ENCODE measurements at places on chromosomes 4 and X.

GRCh38 chrX:140762061-140762460 lies 52.5 kb downstream of the LINC00632 start:
- DNase-seq, result peak; percentile 60

DNA sequence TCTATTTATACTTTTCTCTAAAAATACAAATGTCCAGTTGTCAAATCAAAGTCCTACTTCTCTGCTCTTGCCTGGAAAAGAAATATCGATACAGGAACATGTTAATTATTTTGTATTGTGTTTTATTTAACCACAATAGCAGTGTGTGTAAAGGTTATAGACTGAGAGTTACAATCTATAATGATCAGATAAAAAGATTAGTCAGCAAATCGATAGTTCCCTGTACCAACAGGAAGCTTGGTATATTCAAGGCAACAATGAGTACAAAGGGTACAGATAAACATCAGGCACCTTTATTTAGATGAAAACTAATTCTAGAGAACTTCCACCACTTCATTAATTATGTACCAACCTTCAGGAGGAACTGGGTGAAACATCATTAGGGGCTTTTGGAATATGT lies 469.5 kb downstream of the GBA3 start:
- DNase-seq, result no peak

DNA sequence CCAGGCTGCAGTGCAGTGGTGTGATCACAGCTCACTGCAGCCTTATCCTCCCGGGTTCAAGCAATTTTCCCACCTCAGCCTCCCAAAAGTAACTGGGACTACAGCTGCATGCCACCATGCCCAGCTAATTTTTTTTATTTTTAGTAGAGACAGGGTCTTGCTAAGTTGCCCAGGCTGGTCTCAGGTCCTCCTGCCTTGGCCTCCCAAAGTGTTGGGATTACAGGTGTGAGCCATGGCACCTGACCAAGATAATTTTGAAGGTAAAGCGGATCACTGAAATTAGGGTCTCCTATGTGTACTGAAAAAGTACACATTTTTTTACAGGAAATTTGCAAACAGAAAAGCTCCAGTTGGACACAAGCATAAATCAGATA lies 4.8 kb downstream of the SAT1 start:
- DNase-seq, result no peak

DNA sequence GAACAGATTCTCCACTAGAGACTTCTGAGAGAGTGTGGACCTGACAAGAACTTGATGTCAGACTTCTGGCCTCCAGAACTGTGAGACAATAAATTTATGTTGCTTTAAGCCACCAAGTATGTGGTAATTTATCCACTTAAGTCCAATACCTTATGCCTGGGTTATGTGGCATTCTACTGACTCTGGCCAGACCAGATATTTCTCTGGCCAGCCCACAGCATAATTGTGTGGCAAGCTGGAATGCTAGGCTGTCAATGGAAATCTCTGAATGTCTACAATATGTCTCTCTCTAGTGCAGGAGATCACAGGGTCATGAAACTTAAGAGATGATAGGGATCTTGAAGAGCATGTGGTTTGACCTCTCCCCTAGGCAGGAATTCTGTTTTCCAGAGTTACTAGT lies 251.0 kb downstream of the ZNF674 start:
- peak; percentile 80 for DNase-seq

GRCh38 chr4:109803924-109804571 lies 2.2 kb upstream of the CFI start:
- peak; percentile 70 for DNase-seq

- DNase-seq, result no peak
Observed at GRCh38 chr4:53009824-53010223, 147.7 kb downstream of the RASL11B start.

DNA sequence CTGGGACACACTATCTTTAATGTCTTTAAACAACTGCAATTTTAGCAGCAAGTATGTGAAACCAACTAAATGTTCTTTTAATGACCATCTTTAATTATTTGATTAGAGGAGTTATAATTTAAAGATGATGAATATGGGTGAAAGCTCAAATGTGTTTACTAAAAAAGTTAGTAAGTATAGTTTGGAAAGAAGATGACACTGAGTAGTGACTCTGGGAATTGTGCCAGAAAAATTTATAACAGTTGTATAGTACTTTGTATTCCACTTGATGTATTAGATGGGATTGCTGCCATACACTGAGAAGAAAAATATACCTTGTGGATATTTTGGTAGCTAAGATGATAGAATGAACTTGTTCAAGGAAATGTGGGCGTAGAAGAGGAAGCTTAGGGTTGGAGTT lies 19.5 kb upstream of the PACRGL start:
- no peak for DNase-seq

GRCh38 chr4:2226261-2226660 lies 15.7 kb downstream of the HAUS3 start:
- no peak for DNase-seq

DNA sequence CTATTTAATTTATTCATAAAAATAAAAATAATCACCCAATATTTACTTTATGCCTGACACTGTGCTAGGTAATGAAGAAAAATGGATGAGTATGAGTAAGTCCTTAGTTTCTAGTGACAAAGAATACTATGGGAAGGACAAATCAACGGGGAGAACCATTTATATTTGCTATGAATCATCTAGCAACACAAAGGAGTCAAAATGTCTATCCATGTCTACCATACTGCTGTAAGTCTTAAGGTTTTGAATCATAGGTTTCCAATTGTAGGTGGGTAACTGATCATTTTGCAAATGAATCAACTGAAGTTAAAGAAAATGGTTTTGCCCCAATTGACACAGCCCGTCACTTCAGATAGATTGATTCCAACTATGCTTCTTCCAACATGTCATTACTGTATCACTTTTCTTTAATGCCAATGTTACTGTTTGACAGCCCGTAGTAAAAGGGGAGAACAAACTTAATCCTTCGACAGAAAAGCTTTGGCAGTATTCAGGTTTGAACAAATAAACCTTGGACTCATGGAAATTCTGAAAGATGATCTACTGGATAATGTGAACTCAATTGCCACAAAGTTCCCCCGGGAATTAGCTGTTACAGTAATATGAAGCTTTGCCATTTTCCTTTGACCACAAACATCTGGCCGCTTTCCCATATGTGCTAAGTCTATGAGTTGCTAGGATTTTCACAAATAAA lies 3.2 kb downstream of the TDO2 start:
- peak; percentile 95 for DNase-seq

DNA sequence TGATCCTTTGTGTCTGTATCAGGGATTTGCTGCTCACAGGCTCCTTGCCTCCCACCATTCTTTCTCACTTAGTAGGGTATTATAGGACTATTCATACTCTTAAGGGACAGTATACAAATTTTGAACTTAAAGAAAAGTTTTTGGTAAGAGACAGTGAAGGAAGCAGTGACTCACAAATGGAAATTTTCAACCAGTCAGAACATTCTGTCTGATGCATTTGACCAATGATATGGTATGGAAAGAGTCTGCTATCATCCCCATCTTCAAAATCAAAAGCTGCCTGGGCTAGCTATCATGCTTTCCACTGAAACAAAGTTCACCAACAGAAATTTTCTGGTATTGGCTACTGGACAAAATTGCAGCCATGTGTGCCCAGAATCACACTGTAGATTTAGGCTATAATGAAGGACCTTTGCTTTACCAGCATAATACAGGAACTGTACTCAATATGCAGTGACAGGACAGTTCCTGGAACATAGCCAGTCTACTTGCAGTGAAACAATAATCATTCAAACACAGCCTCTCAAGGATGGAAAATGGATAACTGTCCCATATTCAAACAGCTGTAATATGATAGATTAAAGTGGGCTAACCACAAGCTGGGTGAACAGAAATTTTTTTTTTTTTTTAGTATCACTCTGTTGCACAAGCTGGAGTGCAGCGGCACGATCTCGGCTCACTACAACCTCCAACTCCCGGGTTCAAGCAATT lies 109.0 kb upstream of the ACSL4 start:
- DNase-seq, result peak; percentile 49

- no peak for DNase-seq
Observed at GRCh38 chrX:84123585-84123984, 64.4 kb downstream of the RPS6KA6 start.

DNA sequence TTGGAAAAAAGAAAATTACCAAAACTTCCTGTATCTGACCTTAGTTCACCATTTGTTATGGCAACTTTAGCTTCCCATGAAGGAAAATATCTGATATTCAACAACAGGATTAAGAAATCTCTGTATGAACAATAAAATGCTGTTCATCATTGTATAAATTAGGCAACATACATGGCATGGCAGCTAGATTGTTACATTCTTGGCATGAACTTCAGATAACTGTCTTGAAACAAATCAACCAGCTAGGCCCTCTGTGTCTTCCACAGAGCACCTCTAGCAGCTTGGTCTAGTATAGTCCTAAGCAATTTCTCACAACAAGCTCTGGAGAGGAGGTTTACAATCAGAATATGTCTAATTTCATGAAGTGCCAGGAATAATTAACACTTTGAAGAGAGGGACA lies 105.4 kb upstream of the PCDH7 start:
- DNase-seq, result no peak

DNA sequence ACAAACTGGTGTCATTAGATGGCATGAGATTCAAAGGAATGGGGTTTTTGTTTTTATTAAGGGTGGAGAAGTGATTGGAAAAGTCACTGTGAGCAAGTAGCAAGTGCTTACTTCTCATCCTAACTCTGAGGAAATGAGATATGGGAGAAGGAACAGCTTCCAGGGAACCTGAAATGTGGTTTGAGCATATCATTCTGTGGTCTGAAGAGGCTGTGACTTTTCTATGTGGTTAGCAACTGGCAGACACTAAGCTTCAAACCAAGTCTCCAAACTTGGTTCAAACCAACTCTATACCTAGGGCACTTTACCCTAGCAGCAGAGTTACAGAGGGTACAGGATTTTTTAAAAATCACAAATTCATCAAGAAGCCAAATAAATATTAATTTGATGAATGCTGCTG lies 58.2 kb downstream of the DCLK2 start:
- peak; percentile 68 for DNase-seq
